ENCODE measurements at places on chromosomes 2 and 18.

- DNase-seq, result no peak
Observed at GRCh38 chr2:181281206-181281832, 175.9 kb upstream of the ITGA4 start.

DNA sequence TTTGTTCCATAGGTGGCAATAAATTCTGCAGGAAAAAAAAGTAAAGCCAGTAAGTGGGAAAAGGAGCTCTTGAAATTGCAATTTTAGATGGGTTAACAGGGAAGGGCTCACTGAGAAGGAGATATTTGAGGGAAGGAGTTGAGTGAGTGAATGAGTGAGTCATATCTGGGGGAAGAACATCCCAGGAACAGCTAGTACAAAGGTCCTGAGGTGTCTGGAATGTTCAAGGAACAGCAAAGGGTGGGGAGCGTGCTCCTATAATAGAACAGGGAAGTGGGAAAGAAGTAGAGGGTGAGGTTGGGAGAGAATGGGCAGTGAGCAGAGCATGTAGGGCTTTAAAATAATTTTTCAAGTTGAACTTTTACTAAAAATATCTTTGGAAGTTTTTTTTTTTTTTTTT lies 68.0 kb upstream of the PSME4 start:
- DNase-seq, result no peak

GRCh38 chr18:7609617-7610016 lies 42.5 kb downstream of the PTPRM start:
- no peak for DNase-seq

- no peak for DNase-seq
Observed at GRCh38 chr18:13623871-13624270, 102.5 kb downstream of the FAM210A start.

DNA sequence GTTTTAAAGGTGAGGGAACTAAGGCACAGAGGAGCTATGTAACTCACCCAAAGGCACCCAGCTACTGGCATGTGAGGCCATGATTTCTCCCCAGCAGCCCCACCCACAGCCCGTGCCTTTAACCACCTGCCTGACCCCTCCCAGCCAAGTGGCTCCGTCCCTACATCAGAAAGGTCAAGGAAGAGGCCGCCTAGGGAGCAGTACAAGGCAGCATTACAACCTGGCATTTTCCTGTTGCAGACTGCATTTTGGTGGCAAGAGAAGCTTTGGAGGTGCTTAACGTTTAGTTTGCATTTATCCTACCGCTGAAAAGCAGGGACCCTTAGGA lies 17.5 kb downstream of the STEAP3 start:
- DNase-seq, result no peak

DNA sequence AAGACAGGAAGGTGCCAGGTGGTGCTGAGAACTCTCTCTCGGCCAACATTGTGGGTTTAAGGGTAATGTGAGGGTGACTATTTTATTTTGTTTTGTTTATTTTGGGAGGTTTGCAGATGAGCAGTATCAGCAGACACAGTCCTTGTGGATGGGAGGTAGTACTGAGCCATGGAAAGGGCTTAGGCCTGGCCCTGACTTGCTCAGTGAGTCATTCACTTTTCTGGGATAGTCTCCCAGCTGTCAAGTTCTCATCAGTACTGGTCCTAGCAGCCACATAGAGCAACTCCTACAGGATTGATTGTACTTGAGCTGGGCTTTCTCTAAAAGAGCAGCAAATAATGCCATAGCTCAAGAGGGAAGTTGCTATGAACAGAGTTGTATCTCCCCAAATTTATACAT lies 175.2 kb downstream of the LOXHD1 start:
- DNase-seq, result no peak

DNA sequence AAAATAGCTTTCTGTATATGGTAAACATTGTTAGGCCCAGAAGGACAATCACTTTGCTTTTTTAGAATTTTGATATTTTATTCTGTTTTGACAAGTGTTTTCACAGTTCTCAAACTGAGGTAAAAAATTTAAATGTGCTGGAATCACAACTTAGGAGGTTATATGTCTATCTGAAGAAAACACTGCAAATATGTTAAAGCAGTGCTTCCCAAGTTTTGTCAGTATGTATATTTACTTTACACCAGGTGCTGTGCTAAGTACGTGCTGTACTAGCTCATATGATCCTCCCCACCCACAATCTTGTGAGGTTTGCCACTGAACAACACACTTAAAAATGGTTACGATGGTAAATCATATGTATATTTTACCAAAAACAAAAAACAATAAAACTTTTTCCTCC lies 124.2 kb downstream of the CABYR start:
- DNase-seq, result no peak

- DNase-seq, result no peak
Observed at GRCh38 chr18:72456802-72457201, 87.3 kb downstream of the CBLN2 start.

- no peak for DNase-seq
Observed at GRCh38 chr2:46014911-46015654, 282.1 kb upstream of the EPAS1 start.

GRCh38 chr2:216855605-216856004 lies 4.3 kb downstream of the TNP1 start:
- no peak for DNase-seq

- no peak for DNase-seq
Observed at GRCh38 chr2:118333664-118334063, 245.4 kb downstream of the INSIG2 start.

DNA sequence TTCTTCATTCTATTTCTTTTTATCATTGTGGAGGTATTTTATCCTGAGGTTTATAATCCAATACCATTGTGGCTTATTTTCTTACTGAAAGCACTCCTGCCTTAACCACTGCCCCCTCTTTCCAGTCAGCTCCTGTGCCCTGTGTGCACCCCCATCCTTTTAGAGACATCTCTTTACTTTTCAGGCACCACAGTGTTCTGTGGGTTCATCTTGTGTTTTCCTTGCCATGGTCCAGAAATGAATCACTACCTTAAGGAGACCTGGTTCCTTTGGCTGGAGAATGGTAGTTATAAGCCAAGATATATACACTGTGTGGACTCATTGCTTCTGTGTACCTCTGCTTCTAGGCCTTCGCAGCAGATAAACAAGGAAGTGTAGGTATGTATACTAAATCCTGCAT lies 278.3 kb downstream of the PTGR3 start:
- no peak for DNase-seq

GRCh38 chr2:98399140-98399539 lies 45.5 kb upstream of the INPP4A start:
- DNase-seq, result no peak

DNA sequence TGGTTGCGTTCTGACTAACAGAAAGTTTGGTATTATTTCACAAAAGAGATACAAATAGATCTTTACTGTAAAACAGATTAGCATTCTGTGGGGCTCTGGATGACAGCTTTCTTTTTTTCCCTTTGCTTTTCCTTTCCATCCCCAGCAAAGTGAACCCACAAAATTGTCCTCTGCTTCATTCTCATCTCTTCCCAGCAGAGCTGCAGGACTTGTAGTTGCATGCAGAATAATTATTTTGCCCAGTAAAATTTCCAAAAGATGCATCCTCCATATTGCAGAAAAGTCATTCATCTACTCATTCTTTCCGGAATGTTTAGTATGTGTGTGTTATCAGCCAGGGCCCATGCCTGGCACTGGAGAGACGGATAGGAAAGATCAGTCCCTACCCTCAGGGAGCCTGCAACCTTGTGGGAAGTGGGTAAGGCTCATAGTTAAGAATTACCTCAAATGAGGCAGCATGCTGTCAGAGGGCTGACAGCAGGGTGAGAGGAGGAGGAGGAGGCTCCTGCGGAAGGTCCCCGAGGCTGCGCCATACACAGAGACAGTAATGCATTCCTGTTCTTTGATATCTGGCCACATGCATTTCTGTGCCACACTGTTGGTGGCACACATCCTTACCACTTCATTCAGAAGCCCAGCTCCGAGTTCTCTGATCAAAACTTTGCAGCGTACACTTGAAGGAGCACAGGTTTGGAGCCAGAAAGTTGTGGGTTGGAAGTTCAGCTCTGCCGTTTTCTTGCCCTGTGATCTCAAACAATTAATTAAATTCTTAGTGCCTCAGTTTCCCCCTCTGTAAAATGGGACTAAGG lies 225.4 kb downstream of the MYCN start:
- no peak for DNase-seq

DNA sequence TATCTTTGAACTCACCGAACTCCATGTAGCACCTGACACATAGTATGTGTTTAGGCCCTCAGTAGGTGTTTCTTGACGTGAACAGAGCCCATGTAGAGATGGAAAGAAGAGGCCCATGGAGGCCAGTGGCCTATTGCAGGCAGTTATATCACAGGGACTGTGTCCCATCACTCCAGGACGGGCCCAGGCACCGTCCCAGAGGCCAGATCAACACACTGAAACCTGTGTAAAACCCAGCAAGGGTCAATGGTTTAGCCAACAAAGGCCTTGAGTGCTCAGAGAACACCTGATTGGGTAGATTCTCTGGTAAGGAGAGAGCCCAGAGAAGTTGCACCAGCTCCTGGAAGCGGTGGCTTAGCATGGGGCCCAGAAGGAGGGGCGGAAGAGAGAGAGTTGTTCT lies 82.8 kb downstream of the INHBB start:
- DNase-seq, result no peak

GRCh38 chr2:158773121-158773520 lies 22.0 kb upstream of the DAPL1 start:
- no peak for DNase-seq

GRCh38 chr2:20678780-20679179 lies 11.8 kb downstream of the GDF7 start:
- no peak for DNase-seq

GRCh38 chr18:24548583-24548982 lies 88.1 kb downstream of the HRH4 start:
- DNase-seq, result no peak

GRCh38 chr2:31075941-31076590 lies 62.2 kb downstream of the GALNT14 start:
- no peak for DNase-seq

- no peak for DNase-seq
Observed at GRCh38 chr18:9437672-9438071, 37.6 kb upstream of the RALBP1 start.

GRCh38 chr2:210844016-210844415 lies 287.6 kb downstream of the CPS1 start:
- no peak for DNase-seq

GRCh38 chr2:42999391-42999841 lies 207.0 kb upstream of the HAAO start:
- no peak for DNase-seq

- DNase-seq, result no peak
Observed at GRCh38 chr2:242034138-242034537, 164.6 kb downstream of the RTP5 start.

- DNase-seq, result no peak
Observed at GRCh38 chr2:36444216-36444936, 88.8 kb downstream of the CRIM1 start.

DNA sequence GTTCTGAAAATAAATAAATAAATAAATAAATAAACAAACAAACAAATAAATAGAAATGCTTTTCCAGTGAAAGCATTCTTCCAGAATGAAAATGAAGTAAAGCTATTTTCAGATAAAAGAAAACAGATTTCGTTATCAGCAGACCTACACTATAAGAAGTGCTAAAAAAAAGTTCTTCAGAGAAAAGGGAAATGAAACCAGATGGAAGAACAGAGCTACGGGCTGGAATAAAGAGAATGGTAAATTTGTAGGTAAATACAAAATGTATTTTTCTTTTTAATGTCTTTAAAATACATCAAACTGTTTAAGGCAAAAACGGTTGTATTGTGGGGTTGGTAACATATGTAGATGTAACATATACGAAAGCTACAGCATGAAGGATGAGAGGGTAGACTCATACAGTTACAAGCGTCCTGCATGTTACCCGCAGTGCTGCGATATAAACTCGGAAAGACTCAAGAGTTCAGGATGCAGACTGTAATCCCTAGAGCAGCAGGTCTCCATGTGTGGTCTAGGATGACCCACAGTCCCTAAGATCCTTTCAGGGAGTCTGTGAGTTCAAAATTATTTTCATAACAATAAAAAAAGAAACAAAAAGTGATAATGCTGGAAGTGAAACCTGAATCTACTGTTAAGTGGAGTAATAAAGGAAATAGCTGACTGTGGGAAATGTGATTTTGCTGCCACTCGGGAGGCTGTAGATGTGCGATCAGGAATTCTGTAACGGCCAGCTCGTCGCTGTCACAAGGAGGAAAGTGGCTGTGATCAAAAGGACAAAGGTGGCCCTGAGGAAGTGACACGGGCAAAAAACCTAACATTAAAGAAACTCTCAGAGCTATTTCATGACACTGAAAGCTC lies 5.3 kb upstream of the RAB12 start:
- DNase-seq, result peak; percentile 83

DNA sequence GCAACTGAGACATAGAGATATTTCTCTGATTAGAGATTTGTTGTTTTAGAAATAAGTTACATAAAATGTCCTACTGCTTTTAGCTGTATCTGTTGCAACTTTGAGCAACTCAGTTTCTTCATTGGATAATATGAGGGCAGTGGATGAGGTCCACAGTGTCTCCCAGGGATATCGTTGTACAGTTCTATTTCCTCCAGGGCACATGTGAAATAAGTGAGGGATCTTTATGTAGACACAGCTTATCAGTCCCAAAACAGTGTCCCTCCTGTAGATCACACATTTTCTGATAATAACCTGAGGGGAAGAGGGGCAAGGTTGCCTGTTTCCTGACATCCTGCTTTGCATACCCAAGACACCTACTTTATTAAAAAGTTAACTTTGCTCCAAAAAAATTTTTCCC lies 1231.2 kb upstream of the ZEB2 start:
- peak; percentile 81 for DNase-seq

GRCh38 chr2:233264667-233265066 lies 13.2 kb downstream of the ATG16L1 start:
- no peak for DNase-seq

GRCh38 chr18:55743736-55744135 lies 155.7 kb upstream of the TCF4 start:
- DNase-seq, result no peak

- peak; percentile 10 for DNase-seq
Observed at GRCh38 chr2:209579230-209579749, 155.4 kb downstream of the MAP2 start.

DNA sequence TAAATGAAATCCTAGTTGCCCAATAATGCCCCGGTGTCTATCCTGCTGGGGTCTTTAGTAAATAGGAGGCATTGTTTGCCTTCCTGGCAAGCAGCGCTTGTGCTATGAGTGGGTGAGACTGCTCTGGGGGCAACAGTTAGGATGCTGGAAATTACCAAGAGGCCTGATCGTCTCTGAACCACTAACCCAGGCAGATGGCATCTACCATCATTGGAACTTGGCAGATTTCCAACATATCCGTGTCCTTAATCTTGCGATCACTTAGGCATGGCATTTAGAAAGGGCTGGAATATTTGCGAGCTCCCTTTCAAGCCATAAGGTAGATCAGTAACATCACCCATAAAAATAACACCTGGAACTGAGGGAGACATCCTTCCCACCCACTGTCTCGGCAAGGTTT lies 18.8 kb upstream of the SH3RF3 start:
- DNase-seq, result no peak

Measured in OCI-M1 (cell line).